GM06990 (cell line): ENCODE measurements at places on chromosomes 3 and 15.

DNA sequence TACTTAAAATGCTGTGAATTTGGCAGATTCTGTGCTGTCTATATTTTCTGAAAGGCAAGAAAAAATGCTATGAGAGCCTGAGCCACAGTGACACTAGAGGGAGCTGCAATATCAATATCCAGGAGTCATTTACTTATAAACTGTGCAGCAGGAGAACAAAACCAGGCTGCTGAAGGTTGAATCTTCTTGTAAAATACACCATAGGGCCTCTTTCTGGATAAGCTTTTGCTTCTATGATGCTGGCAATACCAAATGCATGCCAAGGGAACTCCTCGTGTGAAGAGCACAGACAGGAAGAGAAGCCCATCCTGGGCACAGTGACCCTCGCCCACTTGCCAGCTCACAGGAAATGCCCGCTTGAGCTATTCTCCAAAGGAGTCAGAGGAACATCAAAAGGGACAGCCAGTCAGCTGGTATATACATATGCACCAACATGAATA is 48.0 kb upstream of the TSPAN3 start:
- peak; percentile 15 for DNase-seq

- DNase-seq: no peak
Measured at GRCh38 chr3:45548681-45549075, 45.9 kb upstream of the LIMD1 start.

- DNase-seq: no peak
Measured at GRCh38 chr3:130627143-130627855, 110.3 kb downstream of the COL6A6 start.

- DNase-seq: no peak
Measured at GRCh38 chr3:135034891-135035440, 239.9 kb downstream of the EPHB1 start.

GRCh38 chr3:182485301-182485700 is 308.0 kb upstream of the ATP11B start:
- DNase-seq: no peak
